Stimulated activated naive CD4-positive, alpha-beta T cell treated with Interleukin-2 at 50 U/mL for 16 hours (primary cell): ENCODE measurements at places on chromosomes 2 and 18.
A peak's percentile ranks its signal among the peaks of the same experiment; 100 is the strongest.

DNA sequence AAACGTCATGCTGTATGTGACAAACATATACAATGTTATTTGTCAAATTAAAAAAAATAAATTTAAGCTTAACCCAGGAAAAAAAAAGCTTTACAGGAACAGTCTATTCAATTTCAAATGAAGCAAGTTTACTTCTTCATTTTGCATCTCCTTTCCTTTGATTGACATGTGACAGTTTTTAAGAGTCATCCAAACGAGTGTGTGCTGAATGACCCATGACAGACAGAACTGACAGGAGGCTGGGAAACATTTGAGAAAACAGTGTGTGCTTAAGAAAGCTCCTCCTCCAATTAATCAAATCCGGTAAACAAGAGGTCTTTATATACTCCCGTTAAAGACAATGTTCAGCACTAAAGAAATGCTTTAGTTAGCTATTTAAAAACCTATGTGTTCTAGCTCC is 177.7 kb downstream of the SRBD1 start:
- no peak for DNase-seq

- DNase-seq: no peak
Measured at GRCh38 chr2:173667415-173667814, 297.8 kb downstream of the SP3 start.

DNA sequence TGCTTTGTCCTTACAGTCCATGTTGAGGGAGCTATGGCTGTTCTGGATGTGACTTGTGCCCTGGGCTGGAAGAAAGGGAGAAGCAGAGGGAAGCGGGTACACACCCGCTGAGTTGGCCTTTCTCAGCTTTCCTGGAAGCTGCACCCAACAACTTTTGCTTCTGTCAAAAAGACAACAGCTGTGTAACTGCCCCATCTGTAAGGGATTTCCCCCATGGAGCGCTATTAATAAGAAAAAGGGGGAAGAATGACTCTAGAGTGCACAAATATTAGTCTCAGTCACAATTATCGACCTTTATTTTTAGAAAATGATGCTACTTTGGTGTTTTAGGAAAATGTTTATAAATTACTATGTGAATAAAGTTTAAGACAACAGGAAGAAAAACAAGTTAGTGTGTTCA is 368.3 kb downstream of the RAD51AP2 start:
- DNase-seq: no peak

GRCh38 chr2:129253461-129253812 is 726.0 kb upstream of the RAB6C start:
- DNase-seq: no peak

DNA sequence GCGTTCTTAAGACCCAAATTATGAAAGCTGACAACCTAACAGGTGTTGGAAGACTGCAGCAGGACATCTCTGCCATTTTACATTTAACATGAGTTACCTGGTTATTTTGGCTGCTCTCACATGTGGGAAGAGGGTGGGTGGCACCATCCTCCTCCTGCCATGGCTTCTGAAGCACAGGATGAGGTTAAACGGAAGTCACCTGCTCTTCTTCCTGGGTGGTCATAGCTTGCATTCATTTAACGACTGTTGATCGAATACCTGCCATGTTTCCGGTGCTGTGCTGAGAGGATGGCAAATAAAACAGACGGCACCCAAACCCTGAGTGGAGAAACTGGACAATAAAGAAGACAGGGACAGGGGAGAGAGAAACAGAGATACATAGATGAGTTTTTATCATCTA is 118.0 kb downstream of the RHBDD1 start:
- no peak for DNase-seq

DNA sequence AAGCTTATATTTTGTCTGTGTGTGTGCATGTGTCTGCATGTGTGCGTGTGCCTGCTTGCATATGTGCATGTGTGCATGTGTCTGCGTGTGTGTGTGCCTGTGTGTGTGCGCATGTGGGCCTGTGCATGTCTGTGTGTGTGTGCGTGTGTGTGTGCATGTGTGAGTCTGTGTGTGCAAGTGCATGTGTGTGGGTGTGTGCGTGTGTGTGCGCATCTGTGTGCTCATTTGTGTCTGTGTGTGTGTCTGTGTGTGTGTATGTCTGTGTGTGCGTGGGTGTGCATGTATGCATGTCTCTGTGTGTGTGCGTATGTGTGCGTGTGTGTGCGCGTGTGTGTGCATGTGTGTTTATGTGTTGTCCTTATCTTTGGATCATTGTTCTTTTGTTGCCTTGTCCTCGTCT is 56.8 kb downstream of the DSC3 start:
- no peak for DNase-seq

GRCh38 chr2:189369566-189369965 is 71.7 kb upstream of the WDR75 start:
- no peak for DNase-seq

GRCh38 chr2:12070153-12070552 is 323.7 kb downstream of the LPIN1 start:
- DNase-seq: no peak

- DNase-seq: no peak
Measured at GRCh38 chr2:44163777-44164176, 4.9 kb upstream of the PPM1B start.

- DNase-seq: no peak
Measured at GRCh38 chr18:45415614-45416013, 199.7 kb upstream of the SLC14A2 start.

GRCh38 chr2:21096458-21096857 is 27.3 kb upstream of the TDRD15 start:
- DNase-seq: no peak

GRCh38 chr2:154240921-154241379 is 369.2 kb downstream of the GALNT13 start:
- DNase-seq: no peak

- DNase-seq: no peak
Measured at GRCh38 chr2:216553093-216553478, 54.4 kb downstream of the RPL37A start.

DNA sequence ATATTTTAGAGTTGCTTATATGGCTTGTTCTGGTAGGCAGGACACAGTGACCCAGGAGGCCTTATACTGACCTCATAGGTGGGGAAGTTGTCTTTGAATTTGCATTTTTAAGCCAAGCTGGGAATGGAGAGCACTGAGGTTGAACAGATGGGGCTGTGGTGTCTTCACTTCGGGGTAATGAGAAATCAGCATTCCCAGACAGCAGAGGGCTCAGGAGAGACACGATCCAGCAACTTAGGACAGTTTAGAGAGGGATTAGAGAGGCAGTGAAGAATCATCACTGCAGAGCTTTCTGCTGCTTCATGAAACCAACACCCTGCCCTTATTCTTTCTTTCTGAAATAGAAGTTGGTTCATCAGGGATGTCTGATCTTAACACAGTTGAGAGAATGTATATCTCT is 202.4 kb downstream of the TDRD15 start:
- no peak for DNase-seq

DNA sequence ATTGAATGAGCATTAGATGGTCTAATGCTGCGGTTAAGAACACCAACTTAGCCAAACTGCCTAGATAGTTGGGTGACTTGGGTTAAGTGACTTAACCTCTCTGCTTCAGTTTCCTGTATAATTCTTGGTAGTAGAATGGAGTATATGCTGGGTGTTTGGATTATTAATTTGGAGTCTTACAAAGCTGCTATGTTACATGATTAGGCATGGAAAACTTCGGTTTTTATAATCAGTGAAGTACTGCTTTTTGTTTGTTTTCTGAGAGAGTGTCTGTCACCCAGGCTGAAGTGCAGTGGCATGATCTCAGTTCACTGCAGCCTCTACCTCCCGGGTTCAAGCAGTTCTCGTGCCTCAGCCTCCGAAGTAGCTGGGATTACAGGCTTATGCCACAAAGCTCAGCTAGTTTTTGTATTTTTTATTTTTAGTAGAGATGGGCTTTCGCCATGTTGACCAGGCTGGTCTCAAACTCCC is 4.5 kb downstream of the RPL37A start:
- DNase-seq: no peak

DNA sequence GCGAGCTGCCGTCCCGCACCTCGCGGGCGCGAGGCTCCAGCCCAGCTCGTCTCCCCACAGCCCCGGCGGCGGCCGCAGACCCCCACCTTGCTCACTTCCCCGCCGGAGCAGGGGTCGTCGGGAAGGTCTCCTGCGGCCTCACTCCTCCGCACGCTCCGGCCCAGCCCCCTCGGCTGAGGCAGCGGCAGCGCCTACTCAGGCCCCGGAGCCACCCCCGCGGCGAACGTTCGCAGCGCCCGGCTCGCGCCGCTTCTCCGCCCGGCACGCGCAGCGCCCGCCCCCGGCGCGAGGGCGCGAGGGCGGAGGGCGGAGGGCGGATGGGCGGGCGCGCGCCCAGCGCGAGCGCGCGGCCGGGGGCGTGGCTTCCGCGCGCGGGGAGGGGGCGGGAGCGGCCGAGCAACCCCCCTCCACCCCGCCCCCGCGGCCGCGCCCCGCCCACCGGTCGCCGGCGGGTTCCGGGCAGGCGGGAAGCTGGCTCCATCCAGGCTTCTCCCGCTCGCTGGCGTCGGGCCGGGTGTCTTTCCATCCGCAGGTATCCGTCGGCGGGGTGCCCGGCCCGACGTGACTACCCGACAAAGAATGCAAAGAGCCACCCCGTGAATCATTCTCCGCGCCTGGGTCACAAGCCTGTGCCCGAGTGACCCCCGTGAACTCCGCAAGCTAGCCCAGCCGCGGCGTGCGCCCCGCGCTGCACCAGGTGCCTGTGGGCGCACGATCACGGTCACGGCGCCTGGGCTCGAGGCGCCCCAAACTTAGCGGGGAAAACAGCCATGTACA is at the start of gene DTNB:
DTNB (minus strand) TSS at position 278 of the 777 bp plus-strand sequence. CDS start 20,917 bp downstream, outside the sequence.
- peak; percentile 73 for DNase-seq

DNA sequence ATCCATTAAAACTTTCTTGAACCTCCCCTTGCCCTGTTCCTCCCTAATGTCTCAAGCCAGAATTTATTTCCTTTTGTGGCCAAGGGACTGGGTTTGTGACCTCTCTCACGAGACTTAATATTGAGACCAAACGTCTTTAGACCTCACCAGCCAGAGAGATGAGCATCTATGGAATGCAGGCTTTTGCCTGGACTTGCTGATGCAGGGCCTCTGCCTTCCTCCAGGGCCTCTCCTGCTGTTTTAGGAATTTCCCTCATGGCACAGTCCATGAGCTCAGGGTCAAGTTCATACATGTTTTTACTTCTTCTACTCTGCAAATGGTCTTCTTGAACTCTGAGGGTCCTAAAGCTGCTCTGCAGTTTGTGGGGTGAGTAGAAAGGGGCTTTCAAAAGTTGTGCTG is 22.3 kb downstream of the IL1B start:
- DNase-seq: no peak

DNA sequence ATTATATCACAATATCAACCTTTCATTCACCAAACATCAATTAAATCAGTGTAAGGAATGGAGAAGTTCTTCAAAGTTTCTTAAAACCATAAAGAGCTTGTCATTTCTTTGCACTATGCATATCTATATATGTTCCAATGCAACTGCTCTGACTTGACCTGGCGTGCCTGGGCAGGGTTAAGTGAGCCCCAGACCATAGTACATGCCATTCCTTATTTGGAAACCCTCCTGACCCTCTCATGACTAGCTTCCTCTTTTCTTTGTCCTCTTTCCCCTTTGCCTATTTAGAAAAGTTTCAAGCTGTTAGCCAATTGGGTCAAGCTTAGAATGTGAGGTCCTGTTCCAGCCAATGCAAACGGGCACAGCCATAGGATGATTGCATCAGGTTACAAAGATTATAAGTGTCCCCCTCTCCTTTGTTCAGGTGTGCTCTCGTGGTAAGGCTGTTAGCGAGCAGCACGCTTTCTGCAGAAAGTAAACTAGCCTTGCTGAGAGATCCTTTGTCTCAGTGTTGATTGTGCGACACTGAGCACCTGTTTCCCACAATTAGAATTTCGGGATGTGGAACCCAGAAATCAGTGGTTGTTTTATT is 78.2 kb upstream of the UXS1 start:
- DNase-seq: no peak

DNA sequence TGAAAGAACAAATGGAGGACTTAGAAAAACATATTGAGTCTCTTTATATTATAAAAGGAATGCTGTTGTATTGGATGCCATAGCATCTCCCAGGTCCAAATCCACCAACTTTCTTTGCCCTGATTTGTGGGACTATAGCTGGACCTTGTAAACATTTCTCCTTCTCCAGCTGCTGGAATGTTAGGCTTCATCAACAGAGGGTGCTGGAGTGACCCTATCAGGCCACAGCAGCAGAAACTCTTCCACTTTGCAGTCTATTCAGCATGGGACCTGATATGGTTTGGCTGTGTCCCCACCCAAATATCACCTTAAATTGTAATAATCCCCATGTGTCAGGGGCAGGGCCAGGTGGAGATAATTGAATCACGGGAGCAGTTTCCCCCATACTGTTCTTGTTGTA is 138.4 kb upstream of the ARL4C start:
- DNase-seq: no peak

DNA sequence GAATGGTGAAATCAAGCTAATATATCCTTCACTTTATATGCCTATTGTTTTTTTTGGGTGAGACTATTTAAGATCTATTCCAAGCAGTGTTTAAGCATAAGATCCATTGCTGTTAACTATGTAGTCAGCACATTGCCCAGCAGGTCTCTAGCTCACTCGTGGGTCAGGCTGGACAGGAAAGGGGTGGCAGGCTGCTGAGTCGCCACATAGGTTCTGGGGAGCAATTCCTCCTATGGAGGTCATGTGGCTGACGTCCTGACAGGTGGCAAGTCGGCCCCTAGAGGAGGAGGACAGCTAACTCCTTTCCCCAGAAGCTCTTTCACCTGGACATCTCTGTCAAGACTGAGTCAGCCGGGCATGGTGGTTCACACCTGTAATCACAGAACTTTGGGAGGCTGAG is 13.9 kb upstream of the RAB31 start:
- DNase-seq: no peak

DNA sequence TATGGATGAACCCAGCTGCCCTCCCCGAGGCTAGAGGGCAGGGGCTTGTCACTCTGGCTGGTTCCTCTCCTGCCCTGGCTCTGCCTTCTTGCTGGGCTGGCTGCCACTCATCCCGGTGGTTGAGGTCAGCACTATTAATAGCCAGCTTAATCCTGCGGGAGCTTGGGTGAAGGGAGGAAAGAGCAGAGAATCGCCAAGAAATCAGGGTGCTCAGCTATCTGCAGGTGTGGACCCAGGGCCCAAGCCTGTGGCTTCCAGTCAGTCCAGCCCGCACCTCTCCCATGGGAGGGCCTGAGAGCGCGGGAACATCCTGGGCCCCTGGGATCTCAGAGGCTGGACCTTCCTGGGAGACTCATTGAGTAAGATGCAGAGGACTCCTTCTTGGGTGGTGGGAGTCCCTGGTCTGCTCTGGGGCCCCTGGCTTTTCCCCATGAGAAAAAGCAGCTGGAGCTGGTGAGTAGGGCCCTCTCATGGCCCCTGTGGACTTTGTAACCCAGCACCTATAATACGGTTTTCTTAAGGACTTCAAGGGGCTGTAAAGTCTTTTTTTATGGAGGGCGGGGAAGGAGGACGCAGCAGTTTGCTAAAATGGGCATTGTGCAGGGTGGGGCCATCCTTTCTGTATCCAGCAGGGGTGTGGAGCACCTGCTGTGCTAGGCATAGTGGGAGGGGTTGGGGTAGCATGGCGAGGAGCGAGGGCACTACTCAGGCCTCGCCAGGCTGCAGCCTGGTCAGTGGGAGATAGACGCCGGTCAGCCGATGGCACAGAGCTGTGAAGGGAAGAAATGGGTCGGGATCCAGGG is 27.4 kb upstream of the CNNM3 start:
- no peak for DNase-seq

- DNase-seq: no peak
Measured at GRCh38 chr2:231360401-231360800, 35.1 kb upstream of the B3GNT7 start.
